ENCODE measurements at places on chromosomes 6 and 20. TPM values are rescaled to one million over a fixed set of nuclear protein-coding genes. Genes with fewer than 3 reads are reported as not detected.

DNA sequence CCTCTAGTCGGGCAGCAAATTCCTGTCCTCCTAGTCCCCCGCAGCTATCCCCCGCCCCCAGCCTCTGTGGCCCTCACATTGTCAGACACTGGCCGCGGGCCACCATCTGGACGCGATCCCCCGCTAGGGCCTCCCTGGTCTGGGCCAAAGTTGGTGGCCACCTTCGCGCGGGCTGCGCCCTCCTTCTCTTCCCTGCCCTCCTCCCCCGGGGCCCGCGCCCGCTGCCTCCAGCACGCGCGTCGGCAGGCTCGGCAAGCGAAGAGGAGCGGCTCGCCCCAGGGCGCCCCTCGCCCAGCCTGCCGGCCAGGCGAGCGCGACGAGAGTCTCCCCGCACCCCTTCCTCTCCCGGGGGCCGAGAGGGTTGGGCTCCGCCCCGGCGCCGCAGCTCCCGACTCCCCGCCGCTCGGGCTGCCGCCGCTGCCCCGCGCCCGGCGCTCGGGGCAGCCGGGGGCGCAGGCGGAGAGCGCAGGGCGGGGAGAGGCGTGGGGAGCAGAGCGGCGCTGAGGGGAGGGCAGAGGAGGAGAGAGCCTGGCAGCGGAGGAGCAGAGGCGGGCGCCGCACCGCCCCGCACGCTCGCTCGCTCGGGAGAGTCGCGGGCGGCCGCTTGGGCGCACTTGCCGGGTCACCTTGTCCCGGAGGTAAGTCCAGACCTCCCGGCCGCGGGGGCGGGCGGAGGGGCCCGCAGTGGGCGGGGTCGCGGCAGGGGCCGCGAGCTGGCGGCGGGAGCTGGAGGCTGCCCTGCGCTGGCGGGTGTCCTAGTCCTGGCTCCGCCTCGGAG, at the start of gene SYNDIG1:
TSS of gene SYNDIG1 (plus strand) at position 514 of the 778 bp plus-strand sequence. CDS start 73,469 bp downstream, outside the sequence.
- no peak within 1 kb of the TSS for H3K27ac ChIP-seq
- no peaks in the 10 kb centered on the region for H3K36me3 ChIP-seq
- H3K4me1 ChIP-seq = no peaks in the 10 kb centered on the region

- H3K27ac ChIP-seq = no peak overlapping the region
- no peaks in the 10 kb centered on the region for H3K36me3 ChIP-seq
- peaks cover 13% of the 10 kb centered on the region for H3K4me1 ChIP-seq
- H3K27me3 ChIP-seq = no peaks in the 10 kb centered on the region
Measured at GRCh38 chr20:47708953-47709833, 76.1 kb downstream of the SULF2 start.

GRCh38 chr6:136526196-136526930, 23.9 kb downstream of the MAP7 start:
- H3K4me3 ChIP-seq = no peak overlapping the region
- H3K36me3 ChIP-seq = no peaks in the 10 kb centered on the region
- no peak overlapping the region for H3K27ac ChIP-seq

GRCh38 chr6:152811785-152812184, 61.2 kb downstream of the VIP start:
- H3K4me1 ChIP-seq = no peaks in the 10 kb centered on the region
- DNase-seq = no peak
- no peak overlapping the region for H3K4me3 ChIP-seq
- no peaks in the 10 kb centered on the region for H3K27me3 ChIP-seq
- no peaks in the 10 kb centered on the region for H3K36me3 ChIP-seq
- H3K27ac ChIP-seq = no peak overlapping the region

GRCh38 chr6:129016844-129017243, 133.9 kb downstream of the LAMA2 start:
- no peaks in the 10 kb centered on the region for H3K4me1 ChIP-seq
- H3K27me3 ChIP-seq = no peaks in the 10 kb centered on the region
- H3K36me3 ChIP-seq = no peaks in the 10 kb centered on the region
- no peak overlapping the region for H3K27ac ChIP-seq

- no peaks in the 10 kb centered on the region for H3K27me3 ChIP-seq
- no peaks in the 10 kb centered on the region for H3K36me3 ChIP-seq
- H3K4me3 ChIP-seq = no peak overlapping the region
- no peak overlapping the region for H3K27ac ChIP-seq
- DNase-seq = no peak
- no peaks in the 10 kb centered on the region for H3K4me1 ChIP-seq
Measured at GRCh38 chr20:1700990-1701389, 43.4 kb upstream of the SIRPG start.

GRCh38 chr6:29850011-29850553, 22.5 kb downstream of the HLA-G start:
- H3K27me3 ChIP-seq = peaks cover 35% of the 10 kb centered on the region
- peak overlapping the region; percentile 12 for H3K4me3 ChIP-seq
- peak; percentile 64 for DNase-seq
- H3K4me1 ChIP-seq = peaks cover 3% of the 10 kb centered on the region
- no peaks in the 10 kb centered on the region for H3K36me3 ChIP-seq
- no peak overlapping the region for H3K27ac ChIP-seq

DNA sequence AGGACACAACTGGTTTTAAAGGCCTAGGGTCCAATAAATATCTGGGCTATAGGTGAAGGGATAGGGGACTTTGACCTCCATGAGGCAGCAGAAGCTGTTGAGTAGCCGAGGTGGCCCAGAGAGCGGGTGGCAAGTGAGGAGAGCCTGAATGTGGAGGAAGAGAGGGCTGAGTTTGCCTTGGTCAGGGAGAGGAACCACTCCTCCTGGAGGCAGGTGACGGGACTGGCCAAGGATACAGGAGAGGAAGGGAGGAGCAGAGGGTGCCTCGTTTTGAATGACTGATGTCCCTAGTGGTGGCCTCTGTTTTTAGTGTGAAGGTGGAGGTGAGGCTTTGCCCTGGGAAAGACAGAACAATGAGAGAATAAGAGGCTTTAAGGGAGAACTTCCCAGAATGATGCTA, 19.1 kb upstream of the AAR2 start:
- no peak overlapping the region for H3K27ac ChIP-seq
- DNase-seq = no peak
- no peaks in the 10 kb centered on the region for H3K4me1 ChIP-seq

DNA sequence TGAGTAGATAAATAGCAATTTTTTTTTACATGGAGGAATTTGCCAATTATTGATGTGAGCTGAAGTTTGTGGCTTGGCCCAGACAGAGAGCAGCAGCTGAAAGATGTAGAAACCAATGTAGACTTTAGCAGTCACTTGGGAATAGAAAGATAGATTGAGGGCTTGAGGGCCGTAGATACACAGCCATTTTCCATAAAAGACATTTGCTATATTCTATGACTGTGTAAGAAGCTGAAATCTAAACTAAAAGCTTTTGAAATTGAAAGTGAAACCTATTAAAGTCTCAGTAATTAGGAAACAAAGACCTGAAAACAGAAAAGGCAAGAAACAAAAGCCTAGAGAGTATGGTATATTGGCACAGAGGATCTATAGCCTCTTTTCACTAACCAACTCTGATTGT, 332.7 kb downstream of the CENPW start:
- DNase-seq = no peak
- no peaks in the 10 kb centered on the region for H3K36me3 ChIP-seq
- H3K4me3 ChIP-seq = no peak overlapping the region
- H3K27ac ChIP-seq = no peak overlapping the region
- no peaks in the 10 kb centered on the region for H3K4me1 ChIP-seq

DNA sequence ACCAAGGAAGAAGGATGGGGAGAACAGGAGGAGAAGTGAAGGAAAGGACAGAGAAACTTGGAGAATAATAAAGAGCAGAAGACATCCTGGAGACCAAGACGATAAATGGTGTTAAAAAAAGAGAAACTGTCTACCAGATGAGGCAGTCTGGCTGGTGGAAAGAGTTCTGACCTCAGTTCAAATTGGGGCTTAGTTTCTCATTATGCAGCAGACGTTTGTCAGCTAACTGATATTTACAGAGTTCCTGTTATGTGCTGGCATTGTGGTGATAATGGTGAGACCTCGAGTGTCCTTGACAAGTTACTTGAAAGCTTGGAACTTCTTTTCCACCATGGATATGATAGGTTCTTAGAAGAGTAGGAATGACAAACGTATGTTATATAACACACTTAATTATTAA, 142.7 kb downstream of the LRRC1 start:
- H3K4me3 ChIP-seq = no peak overlapping the region
- no peak for DNase-seq
- no peaks in the 10 kb centered on the region for H3K27me3 ChIP-seq
- H3K27ac ChIP-seq = no peak overlapping the region
- no peaks in the 10 kb centered on the region for H3K36me3 ChIP-seq

DNA sequence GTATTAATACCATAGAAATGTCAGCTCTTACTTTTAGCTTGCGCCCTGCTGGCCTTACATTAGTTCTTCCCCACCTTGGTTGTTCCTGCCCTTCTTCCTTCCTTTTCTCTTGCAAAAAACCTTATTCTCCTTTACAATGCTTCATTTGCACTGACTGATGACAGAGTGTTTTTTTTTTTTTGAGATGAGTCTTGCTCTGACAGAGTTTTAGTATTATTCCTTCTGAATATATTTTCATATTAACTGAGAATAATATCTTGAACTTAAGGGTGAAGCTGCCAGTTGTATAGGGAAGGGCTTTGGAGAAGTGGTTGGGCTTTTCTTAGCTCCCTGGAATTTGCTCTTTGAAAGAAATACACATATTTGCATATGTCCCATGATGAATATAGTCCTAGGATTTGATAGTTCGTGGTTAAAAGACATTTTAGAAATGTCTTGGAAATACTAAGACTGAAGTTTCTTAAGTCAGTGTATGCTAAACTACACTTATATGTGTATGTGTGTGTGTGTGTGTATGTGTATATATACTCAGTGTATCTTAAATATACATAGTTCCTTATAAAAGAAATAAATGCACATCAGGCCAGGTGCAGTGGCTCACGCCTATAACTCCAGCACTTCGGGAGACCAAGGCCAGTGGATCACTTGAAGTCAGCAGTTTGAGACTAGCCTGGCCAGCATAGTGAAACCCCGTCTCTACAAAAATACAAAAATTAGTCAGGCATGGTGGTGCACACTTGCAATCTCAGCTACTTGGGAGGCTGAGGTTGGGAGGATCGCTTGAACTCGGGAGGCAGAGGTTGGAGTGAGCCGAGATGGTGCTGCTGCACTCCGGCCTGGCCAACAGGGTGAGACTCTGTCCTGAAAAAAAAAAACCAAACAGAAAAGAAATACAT, 216.1 kb upstream of the MYLIP start:
- no peaks in the 10 kb centered on the region for H3K4me1 ChIP-seq
- no peaks in the 10 kb centered on the region for H3K36me3 ChIP-seq
- no peak overlapping the region for H3K27ac ChIP-seq
- no peak for DNase-seq
- no peaks in the 10 kb centered on the region for H3K27me3 ChIP-seq
- H3K4me3 ChIP-seq = no peak overlapping the region

PCSK2 gene
- 2.0 TPM for total RNA-seq

GRM1 gene
- total RNA-seq = under 0.01 TPM

SPATA25 gene
- 4.3 TPM for total RNA-seq

CLPSL1 gene
- total RNA-seq = not detected

TREML4 gene
- total RNA-seq = not detected

CASS4 gene
- total RNA-seq = 1.6 TPM

Data from sigmoid colon (tissue), 7 donors.